NCI-H2171 treated with DMSO at 0.1 percent for 48 hours (cell line): ENCODE measurements at places on chromosomes 13 and 19.

DNA sequence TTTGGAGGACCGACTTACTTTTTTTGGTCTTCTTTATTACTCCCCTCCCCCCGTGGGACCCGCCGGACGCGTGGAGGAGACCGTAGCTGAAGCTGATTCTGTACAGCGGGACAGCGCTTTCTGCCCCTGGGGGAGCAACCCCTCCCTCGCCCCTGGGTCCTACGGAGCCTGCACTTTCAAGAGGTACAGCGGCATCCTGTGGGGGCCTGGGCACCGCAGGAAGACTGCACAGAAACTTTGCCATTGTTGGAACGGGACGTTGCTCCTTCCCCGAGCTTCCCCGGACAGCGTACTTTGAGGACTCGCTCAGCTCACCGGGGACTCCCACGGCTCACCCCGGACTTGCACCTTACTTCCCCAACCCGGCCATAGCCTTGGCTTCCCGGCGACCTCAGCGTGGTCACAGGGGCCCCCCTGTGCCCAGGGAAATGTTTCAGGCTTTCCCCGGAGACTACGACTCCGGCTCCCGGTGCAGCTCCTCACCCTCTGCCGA lies 409 bp downstream of the FOSB start:
- no peak for DNase-seq

DNA sequence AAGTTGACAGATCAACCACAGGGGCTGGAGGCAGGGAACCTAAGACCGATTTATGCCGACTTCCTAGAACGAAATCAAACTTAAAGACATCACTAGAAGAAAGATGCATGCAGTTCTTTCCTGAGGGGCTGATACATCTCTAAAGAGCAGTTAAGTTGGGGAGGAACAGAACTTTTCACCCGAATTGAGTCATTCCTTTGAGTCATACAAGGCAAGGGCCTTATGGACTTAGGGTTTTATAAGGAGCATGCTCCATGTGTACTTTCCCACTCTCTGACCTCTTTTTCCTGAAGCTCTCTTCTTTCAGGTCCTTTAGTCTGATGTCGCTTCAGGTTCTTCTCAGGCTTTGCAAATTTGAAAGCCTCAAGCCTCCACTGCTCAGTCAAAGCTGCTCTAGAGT lies 7.9 kb upstream of the FBXL3 start:
- no peak for DNase-seq

- DNase-seq = no peak
Observed at GRCh38 chr19:7860714-7861618, 13.2 kb downstream of the PRR36 start.

- no peak for DNase-seq
Observed at GRCh38 chr13:64817691-64818090, 2412.4 kb downstream of the PCDH9 start.

- no peak for DNase-seq
Observed at GRCh38 chr13:59112221-59112718, 1051.5 kb downstream of the DIAPH3 start.

- no peak for DNase-seq
Observed at GRCh38 chr19:13034636-13035035, 39.4 kb downstream of the NFIX start.

DNA sequence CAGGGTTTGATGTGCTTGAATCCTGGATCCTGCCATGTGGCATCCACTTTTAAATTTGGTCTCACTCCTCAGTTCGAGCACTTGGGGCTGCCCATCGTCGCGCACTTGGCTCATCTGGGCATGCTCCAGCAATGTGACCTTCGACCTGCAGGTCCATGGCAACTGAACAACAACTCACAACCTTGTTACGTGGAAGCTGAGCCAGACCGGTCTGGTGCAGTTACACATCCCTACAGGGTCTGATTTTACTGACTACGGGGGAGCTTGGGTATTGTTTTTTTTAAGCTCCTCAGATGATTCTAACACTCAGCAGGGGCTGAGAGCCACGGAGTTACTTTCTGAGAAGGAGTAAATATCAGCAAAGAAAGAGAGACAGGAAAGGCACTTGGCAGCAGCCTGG lies 769.6 kb downstream of the UQCRFS1 start:
- DNase-seq = no peak

DNA sequence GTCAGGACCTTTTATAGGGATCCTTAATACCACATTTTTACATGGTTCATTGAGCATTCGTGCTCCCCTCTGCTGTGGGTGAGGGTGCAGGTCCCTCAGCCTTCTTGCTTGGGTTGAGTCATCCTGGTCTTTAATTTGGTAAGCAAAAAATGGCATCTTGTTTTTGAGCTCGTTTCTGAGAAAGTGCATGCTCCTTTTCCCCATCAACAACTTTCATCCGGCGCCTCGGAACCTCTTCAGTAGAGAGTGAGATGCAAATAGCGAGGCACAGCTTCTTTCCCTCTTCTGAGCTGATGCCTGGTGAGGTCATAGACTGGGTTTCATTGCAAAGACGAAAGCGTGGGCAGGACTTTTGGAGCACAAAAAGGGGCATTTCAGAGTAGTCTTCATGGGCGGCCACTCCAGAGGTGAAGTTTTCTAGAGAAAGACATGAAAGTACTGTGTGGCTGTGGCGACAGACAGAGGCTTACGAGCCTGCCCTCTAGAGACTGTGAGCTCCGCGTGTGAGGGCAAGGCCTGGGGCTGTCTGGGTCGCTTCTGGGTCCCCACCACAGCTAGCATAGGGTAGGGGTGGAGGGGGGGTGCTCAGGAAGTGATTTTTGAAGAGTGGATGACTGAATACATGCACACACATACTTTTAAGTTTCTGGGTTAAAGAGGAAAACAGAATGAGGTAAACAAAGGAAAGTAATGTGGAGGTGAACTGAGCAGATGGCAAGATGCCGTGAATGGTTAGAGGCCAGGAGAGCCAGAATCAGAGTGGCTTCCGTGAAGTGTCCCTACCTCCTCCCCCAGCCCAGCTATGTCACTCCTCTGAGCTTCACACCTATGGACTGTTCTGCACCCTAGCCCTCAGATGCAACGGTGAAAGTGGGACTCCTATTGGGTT lies 44.3 kb downstream of the BBC3 start:
- no peak for DNase-seq
